ENCODE measurements at places on chromosomes 6 and 20.
A peak's percentile ranks its signal among the peaks of the same experiment; 100 is the strongest.

DNA sequence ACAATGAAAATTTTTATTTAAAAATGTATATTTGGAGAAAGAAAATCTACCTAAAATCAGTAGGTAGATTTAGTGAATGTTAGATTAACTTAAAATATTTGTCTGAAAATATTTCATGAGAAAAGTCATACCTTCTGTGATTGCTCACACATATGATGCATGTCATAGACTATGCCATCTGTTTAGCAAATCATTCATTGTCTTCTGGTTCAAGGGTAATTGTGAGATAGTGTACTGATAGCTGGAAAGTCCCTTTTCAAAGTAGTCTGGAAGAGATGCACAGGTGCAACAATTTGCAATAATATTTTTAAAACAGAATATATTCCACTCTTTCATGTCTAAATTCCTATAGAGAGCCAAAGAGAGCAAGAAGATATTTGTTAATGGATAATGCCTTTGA is 21.0 kb upstream of the RNF217 start:
- DNase-seq, result no peak

GRCh38 chr6:30922447-30922852 is 8.4 kb downstream of the VARS2 start:
- no peak for DNase-seq

GRCh38 chr6:102215425-102215824 is 821.9 kb downstream of the GRIK2 start:
- no peak for DNase-seq

DNA sequence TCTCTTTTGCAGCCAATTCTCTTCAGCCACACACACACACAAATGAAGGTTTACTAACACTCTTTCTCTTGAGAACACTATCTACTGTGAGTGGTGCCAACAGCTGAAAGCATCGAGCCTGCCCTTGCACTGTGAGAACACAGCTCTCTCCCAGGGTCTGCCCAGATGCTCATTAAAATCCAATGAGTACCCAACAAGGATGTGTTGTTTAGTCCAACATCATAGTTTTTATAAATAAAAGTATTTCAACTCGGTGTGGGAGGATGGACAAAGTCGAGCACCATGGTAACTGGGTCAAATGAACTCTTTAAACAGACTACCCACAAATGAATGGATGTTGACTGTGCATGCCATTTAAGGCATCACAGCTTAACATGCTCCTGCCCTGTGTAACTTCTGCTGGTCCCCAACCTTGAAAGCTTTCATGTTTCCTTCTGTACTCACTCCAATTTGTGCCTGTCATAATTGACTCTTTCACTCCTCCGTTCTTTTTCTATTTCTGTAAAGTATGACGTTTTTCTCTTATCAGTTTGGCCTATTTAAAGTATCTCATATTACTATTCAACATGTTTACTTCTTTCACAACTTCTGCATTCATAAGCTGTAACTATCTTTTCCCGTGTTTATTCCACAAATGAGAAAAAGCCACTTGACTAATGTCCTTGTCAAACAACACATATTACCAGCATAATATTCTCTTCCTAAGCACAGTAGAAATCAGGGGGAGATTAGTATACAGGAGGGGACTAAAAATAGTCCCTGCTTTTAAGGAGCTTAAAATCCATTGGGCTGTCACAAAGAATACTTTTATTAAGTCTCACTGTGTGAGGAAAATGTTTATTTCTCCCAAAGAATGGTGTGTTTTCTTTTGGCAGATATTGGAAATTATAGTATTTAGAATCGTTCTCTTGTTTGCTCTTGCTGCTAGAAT is 215.4 kb downstream of the RFPL4B start:
- DNase-seq, result no peak

GRCh38 chr6:160102956-160103824 is 18.4 kb upstream of the SLC22A1 start:
- DNase-seq, result peak; percentile 32

GRCh38 chr6:76435174-76435573 is 362.7 kb upstream of the IMPG1 start:
- no peak for DNase-seq

GRCh38 chr6:135265278-135265677 is 84.2 kb downstream of the MYB start:
- no peak for DNase-seq

DNA sequence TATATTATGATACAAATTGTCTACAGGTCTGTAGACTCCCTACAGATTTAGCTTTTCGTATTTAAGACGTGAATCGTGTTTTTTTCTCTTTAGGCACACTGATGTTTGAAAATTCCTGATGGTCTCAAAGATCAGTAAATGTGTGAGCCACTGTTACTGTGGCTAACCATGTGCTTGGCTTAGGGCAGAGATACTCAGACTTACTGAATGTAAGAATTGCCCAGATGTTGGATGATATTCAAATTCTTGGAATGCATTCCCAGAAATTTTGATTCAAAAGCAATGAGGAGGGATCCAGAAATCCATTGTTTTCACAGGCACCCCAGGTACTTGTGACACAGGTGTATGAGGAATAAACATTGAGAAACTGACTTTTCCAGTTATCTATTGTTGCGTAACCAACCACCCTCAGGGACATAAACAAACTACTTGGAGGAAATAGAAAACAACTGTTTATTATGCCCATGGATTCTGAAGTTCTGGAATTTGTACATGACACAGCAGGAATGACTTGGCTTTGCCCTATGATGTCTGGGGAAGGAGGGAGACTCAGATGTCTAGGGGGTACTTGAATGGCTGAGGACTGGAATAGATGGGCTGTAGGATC is 339.6 kb upstream of the CITED2 start:
- DNase-seq, result no peak

Measured in tibial nerve (tissue), 4 donors.